ENCODE measurements at places on chromosomes 5 and 9.

DNA sequence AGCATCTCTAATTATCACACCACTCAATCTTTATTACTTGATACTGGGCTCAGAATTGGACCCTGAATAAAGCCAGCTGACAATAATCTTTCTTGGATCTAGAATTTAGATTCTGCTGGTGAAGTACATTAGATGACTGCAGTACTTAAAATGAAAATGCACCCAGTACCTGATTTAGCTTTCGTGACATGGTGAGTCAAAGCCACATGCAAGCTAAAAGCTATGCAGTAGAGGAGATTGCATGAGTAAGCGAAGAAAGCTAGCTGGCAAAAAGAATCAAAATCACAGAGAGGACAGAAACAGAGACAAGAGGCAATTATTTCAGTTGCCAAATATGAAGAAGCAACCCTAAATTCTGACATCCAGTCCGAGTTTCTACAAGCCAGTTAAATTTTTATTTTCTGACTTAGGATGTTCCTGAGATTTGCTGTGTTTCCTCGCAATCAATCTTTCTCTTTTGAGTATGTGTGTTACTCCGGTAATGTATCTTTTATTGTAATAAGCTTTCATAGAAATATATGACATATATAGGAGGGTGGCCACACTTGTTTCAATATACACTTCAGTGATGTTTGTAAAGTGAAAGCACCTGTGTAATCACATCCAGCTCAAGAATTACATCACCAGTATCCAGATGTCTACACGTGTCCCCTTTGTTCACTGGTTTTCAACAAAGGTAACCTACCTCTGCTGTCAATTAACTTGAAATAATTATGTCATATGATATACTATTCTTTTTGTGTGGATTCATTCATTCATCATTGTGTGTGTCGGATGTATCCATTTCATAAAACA lies 101.7 kb downstream of the CDH18 start:
- peak; percentile 62 for DNase-seq

GRCh38 chr9:5025416-5025815 lies 40.3 kb downstream of the JAK2 start:
- DNase-seq: peak; percentile 23

DNA sequence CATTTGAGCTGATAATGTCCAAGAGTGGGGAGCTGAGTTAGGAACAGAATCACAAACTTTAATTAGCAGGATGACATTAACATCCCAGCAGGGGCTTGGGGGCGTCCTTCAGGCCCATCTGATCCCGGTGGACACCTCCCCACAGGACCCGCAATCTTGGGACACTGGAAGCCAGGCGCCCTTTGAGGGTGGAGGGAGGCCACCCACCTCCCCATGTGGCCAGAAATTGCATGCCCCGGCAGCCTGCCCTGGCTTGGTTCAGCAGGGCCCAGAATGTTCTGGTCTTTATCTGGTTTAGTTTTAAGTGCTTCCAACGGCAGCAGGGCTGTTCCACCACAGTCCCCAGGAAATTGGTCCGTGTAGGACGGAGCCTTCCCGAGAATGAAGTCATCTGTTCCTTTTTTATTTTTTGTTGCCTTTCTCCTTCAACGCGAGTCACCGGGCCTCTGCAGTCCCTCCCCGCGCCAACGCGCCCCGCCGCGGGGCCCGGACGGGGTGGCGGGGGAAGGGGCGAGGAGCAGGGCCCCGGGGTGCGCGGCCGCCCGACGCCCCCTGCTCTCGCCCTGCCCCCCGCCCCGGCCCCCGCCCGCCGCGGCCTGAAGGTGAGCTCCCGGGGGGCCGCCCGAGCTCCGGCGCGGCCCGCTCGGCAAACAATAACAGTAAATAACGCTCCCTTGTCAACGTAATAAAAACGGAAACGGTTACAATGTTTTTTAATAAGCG lies 207.9 kb downstream of the C9orf50 start:
- peak; percentile 80 for DNase-seq

DNA sequence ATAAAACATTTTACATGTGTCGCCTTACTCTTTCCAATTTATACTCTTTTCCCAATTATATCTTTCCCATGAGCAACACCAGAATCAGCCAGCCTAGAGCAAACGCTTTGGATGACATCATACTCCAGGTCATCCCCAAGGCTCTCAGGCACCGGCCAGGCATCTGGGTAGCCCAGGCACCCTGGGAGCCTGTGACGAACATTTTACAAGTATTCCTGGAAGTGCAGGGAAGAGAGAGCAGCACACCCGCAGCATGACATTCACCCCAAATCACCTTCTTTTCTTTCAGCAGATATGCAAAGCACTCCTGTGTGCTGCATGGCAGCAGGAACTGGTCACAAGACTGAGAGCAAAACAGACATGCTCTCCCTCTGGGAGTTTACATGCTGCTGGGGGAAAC lies 75.7 kb upstream of the SMIM23 start:
- DNase-seq: no peak

GRCh38 chr9:2253636-2254580 lies 238.8 kb downstream of the SMARCA2 start:
- no peak for DNase-seq

- no peak for DNase-seq
Observed at GRCh38 chr5:147591120-147591519, 81.3 kb upstream of the DPYSL3 start.

GRCh38 chr9:111762556-111762955 lies 32.2 kb downstream of the SHOC1 start:
- peak; percentile 38 for DNase-seq

DNA sequence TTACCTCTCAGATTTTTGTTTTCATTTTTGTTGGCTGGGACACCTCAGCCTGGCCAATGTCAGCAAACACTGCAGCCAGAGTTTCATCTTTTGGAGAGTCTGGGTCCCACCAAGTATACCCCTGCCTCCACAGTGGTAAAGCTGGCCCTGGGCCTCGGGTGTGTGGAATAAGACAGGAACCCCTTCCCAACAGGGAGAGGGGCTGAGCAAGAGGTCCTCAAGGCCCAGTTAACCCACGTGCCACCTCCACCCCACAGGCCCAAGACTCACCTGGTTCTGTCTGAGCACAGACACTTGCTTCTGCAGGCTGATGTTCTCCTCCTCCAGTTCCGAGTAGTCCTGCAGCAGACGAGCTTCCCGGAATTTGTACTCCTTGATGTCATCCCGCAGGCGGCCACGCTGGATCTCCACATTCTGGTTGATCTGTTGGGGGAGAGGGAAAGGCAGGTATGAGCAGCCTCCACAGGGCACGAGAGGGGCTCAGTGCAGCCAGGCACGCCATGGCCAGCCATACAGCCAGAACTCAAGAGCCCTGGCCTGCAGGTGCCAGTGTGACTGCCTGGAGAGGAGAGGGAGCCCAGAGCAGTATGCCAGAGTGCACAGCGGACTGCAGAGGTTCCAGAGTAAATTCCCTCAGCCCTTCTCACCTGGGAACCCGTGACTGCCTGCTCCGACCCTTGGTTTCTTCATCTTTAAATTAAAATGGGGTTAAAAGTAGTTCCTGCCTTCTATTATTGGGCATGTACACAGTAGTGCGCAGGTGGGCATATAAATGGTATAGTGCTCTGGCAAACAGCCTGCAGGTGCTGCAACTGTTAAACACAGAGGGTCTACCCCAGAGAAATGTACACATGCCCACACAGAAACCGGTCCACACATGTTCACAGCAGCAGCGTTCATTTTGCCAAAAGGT lies 42.0 kb downstream of the BICD2 start:
- no peak for DNase-seq

DNA sequence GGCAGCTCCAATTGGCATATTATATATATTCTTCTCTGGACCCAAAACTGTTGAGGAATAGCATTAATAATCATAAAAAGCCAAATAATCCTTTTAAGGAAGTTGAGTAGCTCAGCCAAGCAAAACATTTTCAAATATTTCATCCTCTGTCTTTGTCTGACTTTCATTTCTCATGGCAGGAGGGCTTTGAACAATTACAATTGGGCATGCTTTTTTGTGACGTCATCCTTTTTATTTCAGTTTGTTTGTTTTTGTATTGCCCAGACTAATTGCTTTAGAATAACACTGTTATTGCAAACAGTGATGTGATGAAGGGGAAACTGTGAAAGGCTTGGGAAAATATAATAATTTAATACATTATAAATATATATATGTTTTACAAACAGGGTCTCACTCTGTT lies 65.2 kb upstream of the MAP1B start:
- DNase-seq: peak; percentile 36

DNA sequence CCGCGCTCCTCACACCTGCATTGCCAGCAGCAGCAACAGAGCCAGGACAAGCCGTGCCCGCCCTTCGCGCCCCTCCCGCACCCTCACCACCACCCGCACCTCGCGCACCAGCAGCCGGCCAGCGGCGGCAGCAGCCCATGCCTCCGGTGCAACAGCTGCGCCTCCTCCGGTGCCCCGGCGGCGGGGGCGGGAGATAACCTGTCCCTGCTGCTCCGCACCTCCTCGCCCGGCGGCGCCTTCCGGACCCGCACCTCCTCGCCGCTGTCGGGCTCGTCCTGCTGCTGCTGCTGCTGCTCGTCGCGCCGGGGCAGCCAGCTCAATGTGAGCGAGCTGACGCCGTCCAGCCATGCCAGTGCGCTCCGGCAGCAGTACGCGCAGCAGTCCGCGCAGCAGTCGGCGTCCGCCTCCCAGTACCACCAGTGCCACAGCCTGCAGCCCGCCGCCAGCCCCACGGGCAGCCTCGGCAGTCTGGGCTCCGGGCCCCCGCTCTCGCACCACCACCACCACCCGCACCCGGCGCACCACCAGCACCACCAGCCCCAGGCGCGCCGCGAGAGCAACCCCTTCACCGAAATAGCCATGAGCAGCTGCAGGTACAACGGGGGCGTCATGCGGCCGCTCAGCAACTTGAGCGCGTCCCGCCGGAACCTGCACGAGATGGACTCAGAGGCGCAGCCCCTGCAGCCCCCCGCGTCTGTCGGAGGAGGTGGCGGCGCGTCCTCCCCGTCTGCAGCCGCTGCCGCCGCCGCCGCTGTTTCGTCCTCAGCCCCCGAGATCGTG lies 517 bp downstream of the KCNN2 start:
- DNase-seq: peak; percentile 23

GRCh38 chr9:99868845-99869244 lies 37.6 kb upstream of the STX17 start:
- peak; percentile 18 for DNase-seq

Measured in fibroblast of skin of scalp (primary cell).